ENCODE measurements at places on chromosomes 5 and 9.

DNA sequence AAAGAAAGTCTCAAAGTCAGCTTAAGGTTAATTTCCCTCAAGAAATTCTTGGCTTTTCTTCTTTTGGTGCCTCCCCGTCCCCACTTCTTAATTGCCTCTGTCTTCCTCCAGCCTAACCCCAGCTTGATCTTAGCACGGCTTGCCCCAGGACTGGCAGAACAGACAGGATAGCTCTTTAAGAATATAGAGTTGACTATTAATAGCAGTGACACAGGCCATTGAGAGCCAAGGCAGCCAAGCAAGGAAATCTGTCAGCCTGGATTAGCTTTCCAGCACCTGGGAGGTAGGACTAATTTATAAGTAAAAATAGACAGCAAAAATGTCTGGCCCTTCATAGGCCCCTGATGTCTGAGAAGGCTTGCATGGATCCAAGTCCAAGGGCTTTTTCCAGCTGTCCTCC, 384.6 kb upstream of the SLC30A5 start:
- no peak for DNase-seq

DNA sequence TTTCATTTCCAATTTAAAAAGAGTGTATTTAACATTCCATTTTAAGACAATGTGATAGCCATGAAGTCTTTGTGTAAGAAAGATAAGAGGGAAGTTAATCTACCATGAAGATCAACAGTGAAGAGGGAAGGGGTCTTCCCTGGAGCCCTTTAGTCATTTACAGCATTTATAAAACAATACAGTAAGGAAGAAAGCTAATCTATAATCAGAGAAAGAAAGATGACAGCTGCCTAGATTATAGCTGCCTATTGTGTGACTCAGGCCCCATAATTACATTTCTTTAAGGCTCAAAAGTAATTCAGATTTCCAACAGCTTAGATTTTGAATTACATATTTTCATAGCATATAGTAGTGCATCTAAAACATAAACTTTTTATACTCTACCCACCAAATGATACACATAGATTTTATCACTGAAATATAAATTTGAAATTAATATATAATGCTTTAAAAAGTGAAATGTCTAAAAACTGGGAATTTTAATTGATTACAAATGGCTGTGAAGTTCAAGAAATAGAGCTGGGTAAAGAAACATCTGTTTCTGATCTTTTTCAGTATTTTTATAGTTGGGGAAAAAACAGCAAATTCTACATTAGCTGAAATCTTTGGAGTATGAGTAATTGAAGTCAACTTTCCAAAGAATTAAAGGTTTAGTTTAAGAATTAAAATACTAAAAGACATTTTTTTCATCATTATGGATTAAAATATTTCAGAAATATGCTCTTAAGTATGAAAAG, 89.6 kb downstream of the RIC1 start:
- no peak for DNase-seq

GRCh38 chr9:95261890-95262289, 55.6 kb downstream of the FANCC start:
- DNase-seq = no peak

DNA sequence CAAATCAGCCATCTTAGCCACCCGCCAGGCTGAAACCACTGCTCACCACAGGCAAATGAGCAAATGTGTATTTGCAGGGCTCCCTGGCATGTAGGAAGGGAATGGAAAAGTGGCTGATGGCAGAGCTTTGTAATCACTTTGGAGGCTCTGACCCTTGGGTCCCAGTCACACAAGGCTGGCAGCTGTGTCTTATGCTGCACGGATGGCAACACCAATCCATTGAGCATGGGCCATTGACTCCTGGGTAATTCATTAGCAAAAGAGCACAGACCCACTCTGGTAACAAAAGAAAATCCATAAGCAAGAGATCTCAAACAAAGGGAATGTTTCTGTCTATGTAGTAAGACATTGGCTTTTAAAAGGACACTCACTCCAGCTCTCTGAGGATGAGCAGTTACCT, 57.6 kb downstream of the SPOCK1 start:
- no peak for DNase-seq

- DNase-seq = no peak
Measured at GRCh38 chr5:92969191-92969780, 611.7 kb downstream of the NR2F1-AS1 start.

- no peak for DNase-seq
Measured at GRCh38 chr5:122391621-122392020, 79.6 kb downstream of the SNCAIP start.

Measured in stimulated activated naive CD8-positive, alpha-beta T cell treated with anti-CD3 and anti-CD28 coated beads, Interleukin-15, Interleukin-2, amounts not matched to agents 100 U/mL and 50 U/mL, for 24 hours (primary cell).